ENCODE measurements at places on chromosomes 3 and 15.

DNA sequence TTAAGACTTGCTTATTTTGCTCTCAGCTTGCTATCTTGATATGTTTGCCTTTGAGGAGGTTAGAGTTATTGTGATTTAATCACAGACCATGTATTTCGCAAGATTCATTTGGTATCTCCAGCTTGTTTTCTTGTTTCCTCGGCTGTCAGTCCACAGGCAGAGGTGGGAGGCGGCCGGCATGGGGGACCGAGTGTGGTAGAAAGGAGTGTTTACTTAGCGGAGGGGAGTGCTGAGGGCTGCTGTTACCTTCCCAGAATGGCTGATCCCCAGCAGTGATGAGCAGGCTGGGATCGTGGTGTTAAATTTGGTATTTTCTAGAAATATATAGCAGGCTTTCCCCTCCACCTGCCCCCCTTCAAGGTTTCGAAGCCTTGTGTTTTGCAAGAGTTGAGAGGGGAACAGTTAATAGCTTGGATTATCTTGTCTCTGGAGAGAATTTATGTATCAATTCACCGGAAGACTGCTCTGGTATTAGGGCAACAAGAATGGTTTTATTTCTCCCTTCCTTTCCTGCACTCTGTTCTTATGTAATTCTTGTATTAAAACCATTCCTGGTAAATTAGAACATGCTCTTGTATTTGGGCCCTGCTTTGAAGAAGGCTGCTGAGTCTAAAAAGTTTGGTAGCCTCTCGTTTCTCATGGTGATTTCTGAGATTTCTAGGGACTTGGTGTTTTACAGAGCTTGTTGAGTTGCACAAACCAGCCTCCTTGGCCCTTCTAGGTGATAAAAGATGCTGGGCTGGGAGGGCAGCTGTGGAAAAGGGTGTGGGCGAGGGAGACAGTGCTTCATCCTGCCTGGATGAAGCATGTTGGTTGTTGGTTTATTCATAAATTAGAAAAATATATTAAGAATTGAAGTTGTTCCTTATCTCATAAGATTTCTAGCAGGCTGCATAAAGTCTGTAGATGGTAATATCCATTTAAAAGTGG lies 151.4 kb downstream of the IGF1R start:
- no peak for DNase-seq

DNA sequence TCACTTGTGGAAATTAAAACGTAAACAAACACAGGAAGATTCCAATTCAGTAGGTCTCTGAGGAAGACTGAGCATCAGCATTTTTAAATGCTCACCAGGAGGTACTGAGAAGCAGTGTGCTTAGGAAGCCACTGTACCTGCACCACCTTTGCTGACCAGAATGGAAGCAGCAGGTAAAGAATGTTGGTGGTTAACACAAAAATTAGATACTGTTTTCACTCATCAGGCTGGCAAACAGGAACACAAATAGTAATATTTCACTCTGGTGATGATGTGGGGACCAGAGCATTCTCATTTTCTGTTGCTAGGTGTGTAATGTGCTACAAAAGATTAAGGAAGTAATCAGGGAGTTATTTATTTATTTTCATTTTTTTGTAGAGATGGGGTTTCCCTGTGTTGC lies 29.9 kb upstream of the GHSR start:
- DNase-seq: no peak

DNA sequence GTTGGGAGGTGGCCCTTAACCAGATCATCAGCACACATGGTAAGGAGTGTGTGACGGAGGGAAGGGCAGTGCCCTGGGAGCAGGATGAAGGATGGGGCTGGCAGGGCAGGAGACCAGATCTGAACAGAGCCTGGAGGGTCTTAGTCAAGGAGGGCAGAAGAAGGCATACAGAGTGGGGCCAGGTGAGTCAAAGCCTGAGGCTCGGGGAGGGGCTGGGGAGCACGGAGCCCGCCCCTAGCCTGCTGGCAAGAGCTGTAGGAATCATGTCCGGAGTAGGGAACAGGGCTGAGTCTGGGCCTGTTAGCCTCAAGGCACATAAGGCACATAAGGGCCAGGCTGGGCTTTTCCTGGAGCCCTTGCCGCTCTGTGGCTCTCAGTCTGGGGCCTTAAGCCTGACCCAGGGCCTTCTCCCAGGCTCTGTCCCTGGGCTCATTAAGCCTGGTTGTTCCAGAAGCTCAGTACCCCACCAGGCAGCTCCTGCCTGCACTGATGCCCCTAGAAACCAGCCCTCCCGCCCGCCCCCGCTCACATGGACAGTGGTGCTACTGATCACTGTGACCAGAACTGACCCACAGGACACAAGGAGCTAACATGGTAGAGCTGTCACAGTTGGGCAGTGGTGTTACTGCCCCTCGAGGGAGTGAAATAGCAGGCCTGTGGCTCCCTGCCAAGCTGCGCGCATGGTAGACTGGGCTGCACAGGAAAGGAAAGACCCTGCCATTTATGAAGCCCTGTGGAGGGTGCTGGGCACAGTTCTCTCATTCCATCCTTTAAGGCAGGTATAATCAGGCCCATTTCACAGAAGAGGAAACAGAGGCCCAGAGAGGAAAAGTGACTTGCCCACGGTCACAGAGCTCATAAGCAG lies 14.6 kb downstream of the ISG20 start:
- DNase-seq: no peak

DNA sequence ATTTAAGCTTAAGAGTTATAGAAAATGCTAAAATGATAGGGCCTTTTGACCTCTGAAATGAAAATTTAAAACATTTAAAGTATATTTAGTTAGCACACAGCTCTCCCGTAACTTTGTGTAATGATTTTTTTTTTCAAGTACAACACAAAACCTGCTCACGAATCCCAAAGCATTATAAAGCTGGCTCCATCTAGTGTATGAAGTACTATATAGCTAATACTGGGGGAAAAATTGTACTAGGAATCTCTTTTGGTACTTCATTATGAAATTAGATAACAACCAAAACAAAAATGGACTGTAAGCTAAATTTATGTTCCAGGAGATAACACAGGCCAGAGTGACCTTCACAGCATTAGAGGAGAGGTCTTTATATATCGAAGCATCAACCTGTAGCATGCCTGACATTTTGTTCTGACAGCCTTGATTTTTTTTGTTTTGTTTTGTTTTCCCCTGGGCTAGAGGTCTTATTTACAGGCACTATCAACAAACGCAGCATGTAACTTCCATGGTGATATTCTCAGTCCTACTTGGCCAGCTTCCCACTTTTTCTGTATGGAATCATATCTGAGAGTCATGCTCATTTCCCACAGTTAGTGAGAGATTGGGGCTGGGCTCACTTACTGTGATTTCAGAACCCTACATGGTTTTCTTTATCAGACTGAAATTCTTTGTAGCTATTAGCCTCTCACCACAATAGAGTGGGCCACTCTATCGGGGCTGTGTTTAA lies 116.3 kb downstream of the MITF start:
- no peak for DNase-seq

DNA sequence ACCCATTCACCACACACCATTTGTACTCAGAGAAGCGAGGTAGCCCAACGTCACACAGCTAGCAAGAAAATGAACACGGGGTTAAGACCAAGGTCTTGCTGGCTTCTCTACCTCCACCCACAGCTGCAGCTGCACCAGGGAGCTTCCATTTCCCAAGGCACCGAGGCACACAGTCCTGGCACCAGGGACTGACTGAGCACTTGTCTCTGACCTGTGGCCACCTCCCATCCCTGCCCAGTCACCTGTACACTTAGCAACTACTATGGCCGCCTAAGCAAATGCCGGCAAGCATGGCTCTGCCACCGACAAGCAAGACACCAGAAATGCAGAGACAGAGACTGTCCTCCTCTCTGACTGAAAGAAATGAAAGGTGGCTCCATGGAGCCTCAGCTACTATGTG lies 15.3 kb downstream of the ZXDC start:
- DNase-seq: no peak

DNA sequence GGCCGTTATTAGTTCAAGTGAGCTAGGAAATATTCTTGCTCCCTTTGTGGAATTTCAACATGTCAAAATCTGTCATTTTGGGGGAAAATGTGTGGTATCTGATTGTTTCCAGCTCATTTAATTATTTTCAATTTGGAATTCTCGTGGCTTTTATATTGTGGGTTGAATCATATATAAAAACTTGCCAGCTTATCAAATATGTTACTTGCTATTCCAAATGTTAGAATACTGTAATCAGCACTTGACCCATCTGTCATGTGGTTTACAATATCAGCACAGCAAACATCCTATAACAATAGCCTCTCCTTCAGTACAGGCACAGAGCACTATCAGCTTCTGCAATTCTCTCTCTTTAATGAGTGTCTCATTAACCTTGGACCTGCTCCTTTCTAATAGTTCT lies 130.2 kb upstream of the FEZF2 start:
- DNase-seq: no peak

GRCh38 chr3:86168512-86168911 lies 822.4 kb downstream of the VGLL3 start:
- no peak for DNase-seq
